ENCODE measurements at places on chromosomes 12 and 14.

DNA sequence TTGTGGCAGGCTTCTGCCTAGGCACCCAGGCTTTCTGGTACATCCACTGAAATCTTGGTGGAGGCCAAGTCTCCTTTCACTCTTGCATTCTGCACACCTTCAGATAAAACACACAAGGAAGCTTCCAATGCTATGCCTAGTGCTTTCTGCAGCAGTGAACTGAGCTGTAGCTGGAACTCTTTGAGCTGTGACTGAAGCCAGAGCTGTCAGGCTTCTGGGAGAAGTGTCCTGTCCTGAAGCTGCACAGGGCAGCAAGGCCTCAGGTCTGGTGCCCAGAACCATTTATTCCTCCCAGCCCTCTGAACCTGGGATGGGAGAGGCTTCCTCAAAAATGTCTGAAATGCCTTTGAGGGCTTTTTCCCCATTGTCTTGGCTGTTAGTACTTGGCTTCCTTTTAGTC is 941.7 kb downstream of the LRFN5 start:
- DNase-seq, result no peak

DNA sequence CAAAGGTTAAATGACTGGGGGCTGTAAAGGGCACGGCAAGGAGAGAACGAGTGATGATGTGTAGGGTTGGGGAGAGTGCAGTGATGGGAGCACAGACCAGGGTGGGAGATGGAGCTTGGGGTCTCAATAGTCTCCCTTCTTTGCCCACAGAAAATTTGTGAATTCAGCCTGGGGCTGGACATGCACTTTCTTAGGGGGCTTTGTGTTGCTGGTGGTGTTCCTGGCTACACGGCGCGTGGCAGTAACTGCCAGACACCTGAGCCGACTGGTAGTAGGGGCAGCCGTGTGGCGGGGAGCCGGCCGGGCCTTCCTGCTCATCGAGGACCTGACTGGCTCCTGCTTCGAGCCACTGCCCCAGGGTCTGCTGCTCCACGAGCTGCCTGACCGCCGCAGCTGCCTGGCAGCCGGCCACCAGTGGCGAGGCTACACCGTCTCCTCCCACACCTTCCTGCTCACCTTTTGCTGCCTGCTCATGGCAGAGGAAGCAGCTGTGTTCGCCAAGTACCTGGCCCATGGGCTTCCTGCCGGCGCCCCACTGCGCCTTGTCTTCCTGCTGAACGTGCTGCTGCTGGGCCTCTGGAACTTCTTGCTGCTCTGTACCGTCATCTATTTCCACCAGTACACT is 1.7 kb downstream of the FITM1 start:
- DNase-seq, result no peak

GRCh38 chr12:93127582-93128331 is 198.7 kb upstream of the EEA1 start:
- DNase-seq, result no peak

- DNase-seq, result no peak
These were observed 561.3 kb downstream of the C12orf50 start for GRCh38 chr12:87467936-87468335.

DNA sequence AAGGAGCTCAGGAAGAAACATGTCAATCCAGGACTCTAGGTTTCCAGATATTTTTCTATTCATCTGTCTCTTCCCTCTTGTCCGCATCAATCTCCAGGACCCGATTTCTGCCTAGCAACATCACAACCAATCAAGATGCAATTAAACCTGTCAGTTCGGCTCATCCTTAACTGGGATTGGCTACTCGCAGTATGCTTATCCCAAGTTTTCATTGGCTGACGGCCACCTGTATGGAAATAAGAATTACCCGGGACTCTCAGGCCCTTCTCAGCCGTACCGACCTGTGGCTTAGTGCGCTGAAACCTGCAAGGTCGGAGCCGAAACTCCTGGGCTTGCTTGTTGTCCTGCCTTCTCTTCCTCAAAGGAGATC is 20.4 kb upstream of the ATP5MC2 start:
- no peak for DNase-seq

DNA sequence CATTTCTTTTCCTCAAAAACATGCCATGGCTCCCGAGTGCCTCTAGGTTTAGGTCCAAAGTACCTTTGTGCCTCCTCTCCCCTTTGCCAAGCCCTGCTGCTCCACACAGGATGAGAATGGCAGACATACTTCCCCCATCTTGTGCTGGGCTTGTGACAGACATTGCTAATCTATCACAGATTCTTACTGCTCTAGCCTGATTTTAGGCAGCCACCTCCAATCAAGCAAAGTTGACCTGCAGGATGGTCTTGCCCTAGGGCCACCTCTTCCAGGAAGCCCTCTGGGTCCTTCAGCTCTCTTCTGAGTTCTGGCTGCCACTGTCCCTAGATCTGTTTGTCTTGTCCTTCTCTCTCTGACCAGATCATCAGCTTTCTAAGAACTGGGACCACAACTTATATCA is 20.5 kb downstream of the FOXN4 start:
- no peak for DNase-seq

DNA sequence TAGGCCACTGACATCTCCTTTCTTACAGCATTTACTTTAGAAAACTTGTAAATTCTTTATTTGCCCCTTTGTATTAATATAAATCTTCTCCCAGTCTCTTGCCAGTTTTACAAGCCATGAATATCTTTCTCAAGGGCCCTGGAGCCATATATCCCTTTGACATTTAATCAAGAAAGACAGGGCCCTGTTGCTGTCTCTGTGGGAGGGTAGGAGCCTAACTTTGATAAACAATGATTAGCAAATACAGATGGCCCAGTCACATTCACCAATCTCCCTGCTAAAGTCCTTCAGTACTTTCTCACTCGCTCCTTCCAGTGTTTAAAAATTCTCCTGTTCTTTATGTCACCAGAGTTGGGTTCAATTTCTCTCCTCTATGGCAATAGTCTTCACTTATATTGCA is 479.8 kb upstream of the USP15 start:
- no peak for DNase-seq

GRCh38 chr14:32707742-32708500 is 230.8 kb upstream of the NPAS3 start:
- DNase-seq, result no peak

GRCh38 chr12:63170321-63170720 is 19.3 kb upstream of the AVPR1A start:
- no peak for DNase-seq

GRCh38 chr12:14714437-14714836 is 18.0 kb upstream of the GUCY2C start:
- no peak for DNase-seq

DNA sequence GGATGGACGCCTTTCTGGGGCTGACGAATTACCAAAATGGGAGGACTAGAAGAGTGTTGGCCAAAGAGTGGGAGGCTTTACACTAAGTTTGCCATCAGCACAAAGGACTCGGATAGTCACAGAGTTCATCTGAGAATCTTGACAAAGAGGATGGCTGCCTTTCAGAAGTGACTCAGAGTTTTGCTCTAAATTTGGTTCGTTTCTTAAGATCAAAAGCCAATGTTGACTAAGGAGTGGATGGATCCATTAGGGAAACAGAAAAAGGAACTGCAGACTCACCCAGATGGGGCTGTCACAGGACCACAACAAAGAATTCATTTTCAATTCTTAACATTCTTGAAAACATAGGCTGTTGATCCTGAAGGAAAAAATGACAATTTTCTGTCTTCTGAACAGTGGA is 81.3 kb upstream of the DUSP6 start:
- DNase-seq, result no peak

- no peak for DNase-seq
These were observed 65.6 kb upstream of the DICER1 start for GRCh38 chr14:95222870-95223398.

DNA sequence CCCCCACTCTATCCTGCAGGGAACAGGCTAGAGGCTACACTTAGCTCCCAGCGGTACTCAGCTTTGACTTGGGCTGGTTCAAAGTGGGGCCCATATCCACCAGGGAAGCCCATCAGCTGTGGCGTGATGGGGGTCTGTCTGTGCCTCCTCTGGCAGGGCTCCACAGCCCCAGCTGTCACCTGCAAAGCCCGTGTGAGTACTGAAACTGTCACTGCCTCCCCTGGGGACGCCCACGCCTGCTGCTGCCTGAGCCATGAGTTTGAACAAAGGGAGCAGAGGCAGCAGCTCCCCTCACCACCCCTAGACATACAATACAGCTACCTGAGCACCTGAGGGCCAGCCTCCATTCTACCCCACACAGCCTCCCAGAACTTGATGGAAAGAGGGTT is 5.0 kb downstream of the REM2 start:
- no peak for DNase-seq
